ENCODE measurements at places on chromosomes 1 and 21.

DNA sequence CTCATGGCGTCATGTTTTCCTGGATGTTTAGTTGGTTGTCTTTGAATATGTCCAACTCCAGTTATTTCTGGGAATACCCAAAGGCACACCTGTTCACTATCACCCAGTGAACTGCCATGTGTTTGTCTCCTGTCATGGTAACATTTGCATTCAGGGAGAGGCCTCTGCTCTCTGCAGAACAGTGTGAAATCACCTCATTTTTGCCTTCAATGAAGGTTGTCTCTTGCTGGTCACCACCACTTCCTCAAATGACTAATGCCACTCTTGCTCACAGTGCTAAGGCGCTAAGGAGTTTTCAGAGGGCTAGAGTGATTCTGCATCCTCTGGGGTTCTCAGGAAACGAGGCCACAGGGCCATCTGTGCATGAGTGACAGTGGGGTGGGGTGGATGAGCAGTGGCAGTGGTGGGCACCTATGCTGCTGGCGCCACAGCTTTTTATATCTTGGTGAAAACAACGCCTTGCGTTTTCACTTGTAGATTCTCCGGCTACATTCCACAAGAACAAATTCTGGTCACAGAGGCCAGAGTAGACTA is 60.0 kb upstream of the ATP5PO start:
- peak; percentile 48 for DNase-seq

GRCh38 chr21:14452031-14452726 is 69.2 kb upstream of the HSPA13 start:
- DNase-seq = no peak

GRCh38 chr1:74245168-74245772 is 10.1 kb downstream of the TNNI3K start:
- no peak for DNase-seq

DNA sequence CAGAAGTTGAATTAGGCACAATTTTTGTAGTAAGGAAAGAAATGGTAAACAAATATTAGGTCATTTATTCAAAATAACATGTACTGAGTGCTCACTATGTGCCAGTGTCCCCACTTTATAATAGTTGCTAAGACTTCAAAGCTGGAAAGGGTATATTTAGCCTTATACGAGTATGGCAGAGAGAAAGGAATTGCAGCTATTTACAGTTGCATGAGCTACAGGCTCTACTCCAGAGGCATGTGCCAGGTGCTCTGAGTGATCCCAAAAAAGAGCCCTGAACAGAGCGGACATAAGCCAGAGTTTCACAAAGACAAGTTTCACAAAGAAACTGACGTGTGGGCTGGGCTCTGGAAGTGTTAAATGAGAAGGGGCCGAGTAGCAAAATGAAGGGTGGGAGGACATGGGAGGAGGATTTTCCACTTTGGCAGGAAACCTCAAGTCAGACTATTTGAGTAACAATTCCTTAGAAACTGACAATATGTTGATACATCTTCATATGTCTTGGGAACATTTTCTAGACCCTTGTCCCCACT is 40.9 kb downstream of the FASLG start:
- no peak for DNase-seq

GRCh38 chr1:27872059-27872801 is at the start of gene THEMIS2:
THEMIS2 (plus strand) TSS chr1:27872544; CDS start chr1:27872572, 28 bp downstream.
- DNase-seq = peak; percentile 83

DNA sequence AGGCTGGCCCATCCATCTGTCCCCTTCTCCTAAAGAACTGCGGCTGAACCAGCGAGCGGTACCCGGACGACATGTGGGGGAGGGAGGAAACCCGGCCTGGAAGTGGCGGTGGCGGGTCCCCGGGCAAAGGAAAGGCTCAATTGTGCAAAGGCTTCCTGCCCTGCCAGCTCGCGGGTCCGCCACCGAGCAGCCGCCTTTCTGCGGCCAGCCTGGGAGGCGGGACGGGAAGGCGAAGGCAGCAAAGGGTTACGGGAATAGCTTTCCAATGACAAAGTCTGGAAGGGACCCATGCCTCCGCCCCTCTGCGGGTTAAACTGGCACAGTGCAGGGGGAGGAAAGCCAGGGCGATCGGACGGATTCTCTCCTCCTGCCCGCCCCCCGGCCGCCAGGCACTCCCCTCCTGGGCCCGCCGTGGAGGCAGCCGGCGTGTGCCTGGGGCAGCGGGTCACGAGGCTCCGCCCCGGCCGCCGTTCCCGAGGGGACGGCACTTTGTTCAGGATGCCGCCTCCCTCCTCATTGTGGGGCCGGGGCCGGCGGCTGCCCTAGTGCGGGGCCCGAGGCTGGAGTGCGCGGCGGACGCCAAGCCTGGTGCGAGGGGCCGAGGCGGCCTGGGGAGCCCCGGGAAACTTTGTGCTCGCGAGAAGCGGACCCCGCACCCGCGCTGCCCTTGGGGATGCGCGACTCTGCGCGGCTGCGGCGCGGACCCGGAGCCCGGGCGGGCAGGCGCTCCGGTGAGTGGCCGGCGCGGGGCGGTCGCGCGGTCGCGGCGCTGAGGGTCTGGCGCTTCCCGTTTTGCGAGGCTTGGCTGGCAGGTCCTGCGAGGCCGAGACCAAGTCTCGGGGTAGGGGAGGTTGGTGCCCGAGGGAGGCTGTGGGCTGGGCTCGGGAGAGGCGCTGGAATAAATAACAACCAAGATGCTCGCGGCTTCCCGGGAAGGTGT is at the start of gene NAV1:
Gene NAV1 (plus strand): TSS at position 516 of the 940 bp plus-strand sequence. CDS start 83,758 bp downstream, outside the sequence.
- no peak for DNase-seq

DNA sequence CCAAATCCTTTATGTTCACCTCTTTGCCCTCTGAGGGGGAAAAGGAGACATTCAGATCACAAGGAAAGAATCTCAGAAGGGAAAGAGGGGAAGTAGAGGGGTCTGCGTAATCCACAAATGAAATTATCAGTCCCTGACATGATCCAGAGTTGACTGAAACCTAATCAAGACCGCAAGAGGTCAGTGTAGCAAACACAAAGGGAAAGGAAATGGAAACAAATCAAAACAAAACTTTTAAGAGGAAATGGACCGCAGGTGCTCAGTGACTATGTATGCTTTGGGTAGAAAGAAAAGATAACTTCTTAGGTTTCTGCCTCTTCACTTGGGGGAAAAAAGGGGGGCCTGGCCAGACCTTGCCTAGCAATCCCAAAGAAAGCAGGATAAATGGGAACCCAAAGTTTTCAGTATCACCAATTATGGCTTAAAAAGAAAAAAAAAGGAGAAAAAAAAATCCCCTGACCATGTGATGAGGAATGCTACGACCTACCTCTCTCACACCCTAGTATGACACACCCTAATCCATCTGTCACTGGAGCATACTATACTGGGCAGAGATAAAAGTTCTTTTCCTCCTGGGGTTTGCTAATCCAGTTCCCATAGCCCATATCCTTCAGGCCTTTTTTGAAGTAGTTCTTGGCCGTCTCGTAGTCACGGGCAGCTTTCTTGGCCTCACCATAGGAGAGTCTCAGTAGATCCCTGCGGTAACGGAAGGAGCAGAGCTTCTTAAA is 16.9 kb downstream of the CHRNB2 start:
- no peak for DNase-seq

- DNase-seq = no peak
Measured at GRCh38 chr1:236829085-236829484, 34.0 kb downstream of the MTR start.

GRCh38 chr1:43452789-43453441 is 816 bp downstream of the HYI start:
- DNase-seq = no peak

GRCh38 chr1:192535916-192536664 is 39.5 kb upstream of the RGS1 start:
- DNase-seq = no peak

DNA sequence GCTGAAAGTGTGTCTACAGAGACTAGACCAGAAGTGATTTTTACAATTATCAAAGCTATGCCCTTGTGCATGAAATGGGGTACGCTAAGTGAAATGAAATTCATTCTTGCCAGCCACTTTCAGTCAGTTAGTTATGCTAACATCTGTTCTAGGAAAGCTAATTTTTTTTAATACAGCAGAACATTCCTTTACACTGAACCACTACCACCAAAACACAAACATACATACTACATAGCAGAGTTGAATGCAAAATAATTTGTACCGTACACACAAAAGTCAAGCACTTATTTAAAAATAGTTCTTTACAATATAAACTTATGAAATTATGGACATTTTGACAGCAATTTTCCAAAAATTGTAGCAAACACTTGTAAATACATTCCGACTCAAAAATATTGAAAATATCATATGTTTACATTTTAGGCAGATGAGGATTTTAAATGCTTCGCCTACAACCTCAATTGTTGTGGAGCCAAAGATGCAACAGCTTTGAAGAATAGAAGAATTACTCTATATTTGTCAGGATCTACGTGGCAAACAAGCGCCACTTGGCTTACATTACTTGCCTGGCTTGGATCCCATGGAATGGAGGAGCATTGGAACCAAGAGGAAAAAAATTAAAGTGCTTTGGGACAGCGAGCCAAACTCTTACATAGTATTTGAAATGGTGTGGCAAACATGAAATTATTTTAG is 30.6 kb downstream of the WLS start:
- no peak for DNase-seq

DNA sequence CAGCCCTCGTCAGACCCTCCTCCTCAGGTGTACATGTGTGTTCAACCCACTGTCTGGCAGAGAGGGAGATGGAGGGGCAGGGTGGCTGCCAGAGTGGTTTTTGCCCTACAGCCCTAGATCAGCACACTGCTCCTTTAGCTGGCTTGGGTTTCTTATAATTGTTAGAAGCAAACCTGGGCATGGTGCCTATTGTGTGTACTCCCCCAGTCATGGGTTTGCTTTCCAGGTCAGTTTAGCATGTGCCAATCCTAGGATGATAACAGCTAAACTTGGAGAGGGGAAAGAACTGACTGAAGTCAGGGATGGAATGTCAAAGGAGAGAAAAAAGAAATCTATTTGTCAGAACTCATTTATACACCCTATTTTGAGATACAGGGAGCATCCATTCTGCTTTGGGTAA is 63.3 kb downstream of the UCK2 start:
- DNase-seq = no peak

GRCh38 chr1:12316331-12316730 is 86.5 kb downstream of the VPS13D start:
- no peak for DNase-seq

DNA sequence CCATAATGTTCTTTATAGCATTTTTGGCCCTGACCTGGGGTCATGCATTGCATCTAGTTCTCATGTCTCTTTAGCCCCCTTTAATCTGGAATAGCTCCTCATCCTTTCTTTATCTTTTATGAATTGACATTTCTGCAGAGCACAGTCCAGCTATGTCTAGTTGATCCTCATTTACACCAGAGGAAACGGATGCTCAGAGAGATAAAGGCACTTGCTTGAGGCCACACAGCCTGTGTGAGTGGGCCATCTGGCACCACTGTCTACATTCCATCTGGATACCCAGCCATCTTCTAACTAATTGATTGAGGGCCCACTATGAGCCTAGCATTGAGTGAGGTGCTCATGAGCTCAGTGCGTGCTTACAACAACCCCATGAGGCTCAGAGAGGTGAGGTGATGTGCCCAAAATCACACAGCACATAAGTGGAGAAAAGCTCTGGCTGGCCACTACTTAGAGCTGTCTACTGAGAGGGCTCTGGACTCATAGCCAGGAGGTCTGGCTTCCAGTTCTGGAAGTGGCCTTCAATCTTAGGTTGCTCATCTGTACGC is 3.5 kb downstream of the HPCA start:
- DNase-seq = no peak

- no peak for DNase-seq
Measured at GRCh38 chr1:113605146-113605545, 154.1 kb downstream of the PHTF1 start.

- DNase-seq = peak; percentile 55
Measured at GRCh38 chr1:204564835-204565234, 48.6 kb downstream of the MDM4 start.

DNA sequence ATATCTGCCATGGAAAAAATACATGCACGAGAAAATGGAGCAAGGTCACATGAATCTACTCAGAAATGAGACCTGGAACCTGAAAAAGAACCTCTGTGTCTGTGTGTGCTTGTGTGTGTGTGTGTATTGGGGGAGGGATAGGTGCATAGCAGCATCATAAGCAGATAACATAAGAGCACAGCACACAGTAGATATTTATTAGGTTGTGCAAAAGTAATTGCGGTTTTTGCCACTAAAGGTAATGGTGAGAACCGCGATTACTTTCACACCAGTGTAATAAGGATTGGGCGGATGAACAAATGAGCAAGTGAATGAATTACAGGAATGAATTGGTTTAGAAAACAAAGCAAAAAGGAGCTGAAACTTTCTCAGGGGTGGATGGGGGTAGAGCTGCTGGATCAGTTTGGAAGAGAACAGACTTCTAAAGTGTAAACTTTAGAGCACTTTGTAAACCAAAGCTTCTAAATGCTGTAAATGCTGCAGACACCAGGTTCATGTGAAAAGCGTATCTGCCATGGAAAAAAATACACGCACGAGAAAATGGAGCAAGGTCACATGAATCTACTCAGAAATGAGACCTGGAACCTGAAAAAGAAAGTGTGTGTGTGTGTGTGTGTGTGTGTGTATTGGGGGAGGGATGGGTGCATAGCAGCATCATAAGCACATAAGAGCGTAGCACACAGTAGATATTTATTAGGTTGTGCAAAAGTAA is 156.9 kb downstream of the TOMM20 start:
- no peak for DNase-seq

DNA sequence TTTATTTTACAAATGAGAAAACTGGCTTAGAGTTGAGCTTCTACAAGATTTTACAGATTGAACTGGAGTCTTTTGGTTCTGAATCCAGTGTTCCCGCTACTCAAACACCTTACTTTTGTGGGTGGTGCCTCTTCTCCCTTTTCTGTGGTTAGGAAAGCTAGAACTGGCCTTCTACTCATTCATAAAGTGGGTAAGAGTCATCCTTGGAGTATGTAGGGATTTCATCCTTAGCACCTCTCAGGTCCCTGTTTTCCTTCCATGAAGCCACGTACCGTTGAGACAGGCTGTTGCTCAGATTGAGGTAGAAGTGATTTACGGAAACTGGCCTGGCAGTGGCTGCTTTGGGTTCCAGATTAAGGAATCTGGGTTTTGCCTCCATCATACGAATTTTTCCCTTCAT is 35.8 kb downstream of the WNT4 start:
- DNase-seq = no peak

DNA sequence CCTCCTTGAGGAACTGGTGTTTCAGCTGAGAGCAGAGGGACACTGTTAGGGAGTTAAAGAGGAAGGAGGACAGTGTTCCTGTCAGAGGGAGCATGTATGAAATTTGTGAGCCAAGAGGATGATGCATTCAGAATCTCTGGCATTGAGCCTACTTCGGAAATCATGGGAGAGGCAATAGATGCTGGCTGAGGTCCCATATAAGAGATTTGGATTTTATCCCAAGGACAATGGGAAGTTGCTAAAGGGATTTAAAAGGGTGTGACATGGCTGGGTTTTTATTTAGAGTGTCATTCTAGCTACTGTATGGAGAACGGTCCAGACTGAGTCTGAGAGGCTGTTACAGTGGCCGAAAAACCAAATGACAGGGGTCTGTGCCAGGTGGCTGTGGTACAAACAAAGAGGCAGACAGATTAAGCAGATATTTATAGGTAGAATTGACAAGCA is 403.2 kb upstream of the B3GALT2 start:
- no peak for DNase-seq

GRCh38 chr1:2046174-2046917 is 3.9 kb upstream of the PRKCZ start:
- DNase-seq = peak; percentile 61

All from GM12891 (cell line).